ENCODE measurements at places on chromosomes 13 and 19. TPM values are rescaled to one million over a fixed set of nuclear protein-coding genes. Genes with fewer than 3 reads are reported as not detected.

The SOX21 gene
- not detected for total RNA-seq

The SIAH3 gene
- not detected for total RNA-seq

The SLC10A2 gene
- not detected for total RNA-seq

The SSC5D gene
- not detected for total RNA-seq

The PPAN gene
- 114 TPM for total RNA-seq

GRCh38 chr19:45146251-45146650 is 14.5 kb downstream of the NKPD1 start:
- H3K36me3 ChIP-seq = no peaks in the 10 kb centered on the region
- no peak for DNase-seq
- H3K4me1 ChIP-seq = peaks cover 4% of the 10 kb centered on the region

DNA sequence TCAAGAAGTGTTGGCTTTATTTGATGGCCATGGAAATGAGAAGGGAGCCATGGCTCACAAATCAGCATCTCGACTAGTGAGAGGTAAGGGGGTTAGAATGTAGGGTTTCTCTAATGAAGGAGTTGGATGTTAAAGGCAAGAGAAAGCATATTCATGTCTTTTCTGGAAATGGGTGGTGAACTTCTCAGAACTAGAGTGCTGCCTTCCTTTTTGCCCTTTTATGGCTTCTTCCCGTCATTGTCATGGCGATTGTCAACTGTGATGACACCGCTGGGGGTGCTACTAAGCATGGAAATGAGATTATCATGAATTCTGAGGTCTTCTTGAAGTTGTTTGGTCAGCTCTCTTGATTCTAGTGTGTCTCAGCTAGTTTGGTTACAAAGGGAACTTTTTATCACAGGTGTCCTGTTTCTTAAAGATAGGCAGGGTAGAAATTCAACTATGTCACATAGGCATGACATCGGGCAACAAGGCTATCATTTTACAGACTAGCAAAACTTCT is 180.4 kb downstream of the LIG4 start:
- no peak overlapping the region for H3K27ac ChIP-seq
- H3K27me3 ChIP-seq = no peaks in the 10 kb centered on the region
- no peaks in the 10 kb centered on the region for H3K4me1 ChIP-seq
- H3K36me3 ChIP-seq = no peaks in the 10 kb centered on the region
- no peak overlapping the region for H3K4me3 ChIP-seq

DNA sequence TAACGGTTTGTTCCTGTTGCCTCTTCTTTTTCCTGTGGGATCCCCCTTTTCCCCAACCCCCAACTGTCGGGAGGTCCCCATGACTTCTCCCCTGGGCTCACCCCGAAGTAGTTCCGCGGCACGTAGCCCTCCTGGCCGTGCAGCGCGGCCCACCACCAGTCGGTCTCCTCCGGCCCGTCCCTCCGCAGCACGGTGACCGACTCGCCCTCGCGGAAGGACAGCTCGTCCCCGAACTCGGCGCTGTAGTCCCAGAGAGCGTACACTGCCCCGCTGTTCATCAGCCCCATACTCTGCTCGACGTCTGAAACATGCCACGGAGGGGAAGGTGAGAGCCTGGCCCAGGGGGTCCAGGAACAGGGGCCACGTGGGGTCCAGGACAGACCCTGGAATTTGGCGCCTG is 12.1 kb upstream of the ERCC2 start:
- H3K4me1 ChIP-seq = no peaks in the 10 kb centered on the region
- no peak overlapping the region for H3K27ac ChIP-seq
- H3K4me3 ChIP-seq = no peak overlapping the region
